ENCODE measurements at places on chromosomes 7 and 10.

DNA sequence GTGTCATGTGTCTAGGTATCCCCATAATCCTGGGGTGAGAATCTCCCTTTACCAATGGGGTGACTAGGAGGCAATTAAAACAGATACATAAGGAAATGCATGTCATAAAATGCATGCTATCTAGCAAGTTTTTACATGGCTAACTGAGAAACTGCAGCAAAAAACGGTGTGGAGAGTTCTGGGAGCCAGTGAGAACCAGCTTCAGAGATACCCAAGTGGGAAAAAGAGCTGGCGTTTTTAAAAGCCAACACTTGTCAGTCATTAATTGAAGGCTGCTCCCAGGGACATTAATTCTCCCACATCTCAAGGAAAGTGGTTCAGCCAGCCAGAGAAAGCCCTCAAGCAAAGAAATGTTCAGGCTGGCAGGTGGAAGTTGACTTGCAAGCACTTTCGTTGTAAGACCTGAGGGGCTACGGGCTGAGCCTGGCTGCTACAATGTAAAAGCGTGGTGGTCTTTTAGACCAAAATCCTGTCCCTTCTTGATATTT lies 28.1 kb downstream of the ST8SIA6 start:
- no peak for DNase-seq
- no peaks in the 10 kb centered on the region for H3K36me3 ChIP-seq
- peaks cover 58% of the 10 kb centered on the region for H3K4me1 ChIP-seq
- H3K27me3 ChIP-seq = peaks cover under 1% of the 10 kb centered on the region
- H3K27ac ChIP-seq = no peak overlapping the region
- H3K4me3 ChIP-seq = peak overlapping the region; percentile 58

- H3K27ac ChIP-seq = no peak overlapping the region
- H3K4me1 ChIP-seq = peaks cover 25% of the 10 kb centered on the region
- no peaks in the 10 kb centered on the region for H3K27me3 ChIP-seq
- H3K4me3 ChIP-seq = peak overlapping the region; percentile 68
Observed at GRCh38 chr10:79071396-79071923, 2.7 kb downstream of the ZMIZ1 start.

DNA sequence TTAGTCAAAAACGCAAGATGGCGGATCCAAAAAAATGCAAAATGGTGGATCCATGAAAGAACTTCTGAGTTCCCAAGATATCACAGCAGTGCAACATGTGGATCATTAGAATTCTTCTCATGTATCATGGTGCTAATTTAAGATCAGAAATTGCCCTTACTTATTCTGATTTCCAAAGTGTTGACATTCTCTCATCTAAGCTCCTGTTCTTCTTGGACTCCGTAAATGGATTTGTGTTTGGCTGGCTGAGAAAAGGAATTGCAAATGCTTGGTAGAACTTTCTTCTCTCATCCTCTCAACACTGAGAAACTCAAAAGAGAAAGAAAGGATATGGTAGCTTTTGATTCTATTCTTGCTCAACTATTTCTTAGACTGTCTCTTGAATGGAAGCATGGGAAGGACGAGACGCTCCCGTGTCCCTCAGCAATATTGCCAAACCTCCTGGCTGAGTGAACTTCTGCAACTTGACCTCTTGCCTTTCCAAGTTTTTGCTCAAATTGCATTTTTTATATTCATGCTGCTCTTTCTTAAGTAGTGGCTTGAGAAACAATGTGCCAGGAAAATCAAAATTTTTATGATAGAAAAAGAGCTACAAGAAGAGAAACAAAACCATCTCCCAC lies 44.7 kb downstream of the FRMD4A start:
- no peak for DNase-seq
- H3K4me1 ChIP-seq = no peaks in the 10 kb centered on the region
- H3K4me3 ChIP-seq = no peak overlapping the region
- no peaks in the 10 kb centered on the region for H3K36me3 ChIP-seq

DNA sequence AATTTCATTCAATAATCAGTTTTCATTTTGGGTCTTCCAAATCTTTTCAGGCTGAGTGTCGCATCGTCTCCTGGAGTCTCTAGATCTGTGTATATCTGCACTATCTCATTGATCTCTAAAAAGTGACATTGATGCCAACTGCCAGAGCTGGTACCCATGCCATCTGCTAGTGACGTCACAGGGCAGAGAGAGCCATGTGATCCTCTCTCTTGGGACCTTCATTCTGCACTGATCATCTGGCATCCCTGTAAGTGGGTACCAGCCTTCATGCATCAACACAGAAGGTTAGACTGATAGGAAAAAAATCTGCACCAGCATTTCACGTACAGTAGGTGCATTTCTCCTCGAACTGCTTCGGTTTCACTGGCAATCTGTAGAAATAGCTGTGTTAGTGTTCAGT lies at the start of gene NEUROD6:
Gene NEUROD6, minus strand, starts transcription at position 124 of the 400 bp plus-strand sequence. CDS start 1,458 bp downstream, outside the sequence.
- H3K4me3 ChIP-seq = no peak within 1 kb of the TSS
- H3K4me1 ChIP-seq = no peaks in the 10 kb centered on the region
- peaks cover under 1% of the 10 kb centered on the region for H3K27me3 ChIP-seq
- H3K36me3 ChIP-seq = no peaks in the 10 kb centered on the region

DNA sequence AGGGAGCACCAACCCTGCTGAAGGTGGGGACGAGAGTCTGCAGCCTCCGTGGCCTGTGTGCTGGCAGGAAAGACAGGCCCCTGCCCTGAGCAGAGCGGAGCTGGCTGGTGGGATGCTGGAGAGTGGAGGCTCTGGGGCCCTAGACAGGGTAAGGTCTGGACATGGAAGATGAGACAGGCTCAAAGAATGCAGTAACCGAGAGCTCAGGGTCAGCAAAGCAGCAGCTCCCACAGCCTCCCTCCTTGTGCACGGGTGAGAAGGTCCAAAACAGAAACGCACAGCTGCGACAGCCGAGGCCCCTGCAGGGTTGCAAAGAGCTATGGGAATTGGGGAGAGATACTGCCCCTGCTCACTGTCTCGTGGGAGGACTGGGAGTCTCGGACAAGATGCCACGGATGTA lies 80.5 kb downstream of the TNS3 start:
- no peaks in the 10 kb centered on the region for H3K36me3 ChIP-seq
- H3K4me3 ChIP-seq = no peak overlapping the region
- H3K27me3 ChIP-seq = no peaks in the 10 kb centered on the region
- no peak for DNase-seq
- H3K4me1 ChIP-seq = peaks cover 2% of the 10 kb centered on the region

DNA sequence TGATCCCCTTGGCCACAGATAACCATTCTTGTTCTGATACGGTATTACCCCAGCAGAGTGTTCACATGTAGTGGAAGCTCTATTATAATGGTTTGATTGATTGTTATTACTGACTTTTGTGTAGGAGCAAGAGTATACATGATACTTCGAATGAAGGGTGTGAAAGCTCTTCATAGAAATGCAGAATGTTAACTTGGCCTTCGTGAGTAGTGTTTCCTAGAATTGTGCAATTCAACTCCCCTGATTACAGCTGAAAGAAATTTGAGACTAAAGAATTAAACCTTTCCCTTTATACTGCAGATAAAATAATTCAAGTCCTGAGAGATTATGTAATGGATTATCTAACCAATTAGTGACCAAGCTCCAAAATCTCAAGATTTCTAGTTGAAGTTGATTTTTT lies 38.2 kb downstream of the MKLN1 start:
- H3K27me3 ChIP-seq = no peaks in the 10 kb centered on the region
- H3K4me3 ChIP-seq = peak overlapping the region; percentile 5

DNA sequence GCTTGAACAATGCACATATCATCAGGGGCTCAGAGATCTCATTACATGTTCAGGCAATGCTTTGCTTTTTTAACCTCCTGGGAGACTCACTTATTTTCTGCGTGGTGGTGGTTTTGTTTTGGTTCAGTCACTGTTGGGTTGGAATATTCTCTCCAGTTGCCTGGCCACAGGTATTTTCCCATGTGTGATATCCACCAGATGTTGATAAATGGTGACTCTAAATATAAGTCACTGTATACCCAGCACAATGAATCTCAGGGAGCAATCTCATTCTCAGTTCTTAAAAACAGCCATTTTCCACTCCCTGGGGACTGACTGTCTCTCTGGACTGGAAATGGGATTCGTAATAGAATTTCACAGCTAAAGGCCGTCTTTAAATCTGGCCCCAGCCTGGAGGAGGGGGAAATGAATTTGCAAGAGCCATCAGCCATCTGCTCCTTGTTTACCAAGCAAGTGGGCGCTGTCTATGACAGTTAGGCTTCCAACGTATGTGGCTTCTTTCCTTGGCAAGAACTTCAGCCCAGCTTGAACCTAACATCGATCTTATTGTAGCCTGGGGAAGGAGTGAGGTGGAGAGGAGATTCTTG lies 1106.2 kb downstream of the NRG3 start:
- no peak for DNase-seq
- no peak overlapping the region for H3K4me3 ChIP-seq
- H3K4me1 ChIP-seq = no peaks in the 10 kb centered on the region
- no peak overlapping the region for H3K27ac ChIP-seq
- H3K27me3 ChIP-seq = no peaks in the 10 kb centered on the region
- H3K36me3 ChIP-seq = no peaks in the 10 kb centered on the region

- H3K27ac ChIP-seq = peak overlapping the region; percentile 97
- no peak for DNase-seq
- H3K36me3 ChIP-seq = peaks cover 14% of the 10 kb centered on the region
- peak overlapping the region; percentile 88 for H3K4me3 ChIP-seq
Observed at GRCh38 chr7:114923403-114923713, 1.5 kb downstream of the MDFIC start.

- H3K27me3 ChIP-seq = peaks cover 6% of the 10 kb centered on the region
- H3K27ac ChIP-seq = no peak overlapping the region
- no peak overlapping the region for H3K4me3 ChIP-seq
- no peaks in the 10 kb centered on the region for H3K4me1 ChIP-seq
- DNase-seq = no peak
Observed at GRCh38 chr10:128624656-128625530, 498.7 kb upstream of the MKI67 start.

DNA sequence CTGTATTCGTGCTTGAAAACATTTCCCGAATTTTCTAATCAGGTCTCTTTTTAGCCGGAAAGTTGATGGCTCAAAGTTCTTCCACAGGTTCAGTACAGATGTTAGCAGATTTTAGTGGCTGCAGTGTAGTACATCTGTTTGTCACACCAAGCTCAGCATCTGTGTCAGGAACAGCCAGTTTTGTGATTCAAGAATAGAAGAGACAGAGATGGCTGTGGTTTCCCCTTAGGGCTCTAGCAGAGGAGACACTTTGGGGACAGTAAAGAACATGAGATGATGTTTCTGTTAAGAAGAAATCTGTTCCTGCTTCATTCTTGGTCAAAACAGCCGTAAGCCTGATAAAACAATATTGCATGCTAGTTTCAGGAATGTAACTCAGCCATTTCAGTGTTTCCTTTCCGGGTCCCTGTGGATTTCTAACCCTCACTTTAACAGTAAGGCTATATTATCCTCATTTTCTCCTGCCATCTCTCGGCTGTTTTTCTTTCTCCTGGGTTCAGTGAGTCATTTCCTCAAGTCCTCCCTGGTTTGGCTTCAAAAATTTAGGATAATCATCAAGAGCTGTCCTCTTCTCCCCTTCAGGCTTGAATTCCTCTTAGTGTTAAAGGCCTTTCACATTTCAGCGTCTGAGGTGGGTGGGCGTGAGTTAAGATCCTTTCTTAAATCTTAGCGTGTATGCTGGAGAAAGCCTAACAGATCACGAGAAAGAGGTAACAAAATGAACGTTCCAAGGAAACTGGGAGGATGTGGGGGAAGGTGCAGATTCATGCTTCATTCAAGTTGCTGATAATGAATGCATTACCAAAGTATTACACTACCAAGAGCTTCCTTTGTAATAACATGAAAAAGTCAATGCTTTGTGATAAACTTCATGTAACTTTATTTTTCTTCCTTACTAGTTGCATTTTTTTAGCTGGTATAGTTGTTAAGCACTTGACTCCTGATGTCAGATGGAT lies 37.1 kb upstream of the BICC1 start:
- no peak overlapping the region for H3K27ac ChIP-seq
- no peak overlapping the region for H3K4me3 ChIP-seq
- H3K36me3 ChIP-seq = no peaks in the 10 kb centered on the region
- DNase-seq = no peak

DNA sequence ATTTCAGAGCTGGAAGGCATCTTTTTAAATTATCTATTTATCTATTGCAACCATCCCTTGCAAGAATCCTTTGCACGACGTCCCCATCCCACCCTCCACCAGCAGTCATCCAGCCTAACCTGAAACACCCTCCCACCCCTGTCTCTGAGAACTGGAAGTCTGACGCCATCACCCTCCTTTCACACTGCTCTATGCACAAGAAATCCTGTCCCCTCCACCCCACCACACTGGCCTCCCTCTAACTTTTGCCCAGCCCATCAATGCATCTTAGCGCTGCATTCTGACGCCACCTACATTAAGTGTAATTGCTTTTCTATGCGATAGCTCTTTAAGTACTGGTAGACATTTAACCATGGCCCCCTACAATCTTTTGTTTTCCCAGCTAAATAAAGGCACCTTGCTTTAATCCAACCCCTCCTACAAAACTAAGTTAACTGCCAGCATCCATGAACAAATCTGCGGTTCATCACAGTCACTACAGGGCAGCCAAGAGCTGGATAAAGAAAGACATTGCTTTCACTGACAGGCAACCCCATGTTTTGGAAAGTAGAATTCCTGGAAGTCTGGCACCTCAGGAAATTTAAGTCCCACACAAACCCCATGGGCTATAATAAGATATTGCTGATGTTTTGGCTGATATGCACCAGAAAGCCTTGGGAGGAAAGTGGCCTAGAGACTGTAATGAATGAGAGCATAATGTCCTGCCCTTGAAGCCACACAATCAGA lies 128.0 kb downstream of the GLI3 start:
- no peak for DNase-seq
- H3K4me1 ChIP-seq = peaks cover 1% of the 10 kb centered on the region
- no peak overlapping the region for H3K4me3 ChIP-seq

DNA sequence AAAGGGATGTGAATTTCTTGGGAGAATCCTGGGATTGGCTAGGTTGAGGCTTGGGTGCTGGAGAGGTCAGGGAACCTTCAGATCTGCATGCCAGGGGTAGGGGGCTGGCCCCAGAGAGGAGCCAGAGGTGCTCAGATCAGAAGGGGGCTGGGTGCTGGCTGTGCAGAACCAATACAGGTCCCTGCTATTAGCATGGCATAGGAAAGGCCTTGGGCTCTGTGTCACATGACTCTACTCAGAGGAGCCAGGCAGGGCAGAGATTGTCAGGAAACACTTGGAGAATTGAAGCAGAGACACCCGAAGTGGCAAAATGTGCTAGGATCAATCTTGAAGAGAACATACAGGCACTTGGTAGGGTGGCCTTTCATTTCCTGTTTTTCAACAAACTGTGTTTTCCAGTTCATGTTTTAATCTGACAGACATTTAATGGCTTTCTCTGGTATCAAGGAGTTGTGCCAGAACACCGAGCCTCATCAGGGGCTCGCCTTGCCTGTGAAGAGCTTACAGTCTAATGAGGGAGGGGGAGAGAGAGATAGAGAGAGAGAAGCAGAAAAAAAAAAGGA lies 498.9 kb downstream of the RPS24 start:
- H3K4me3 ChIP-seq = no peak overlapping the region
- H3K27ac ChIP-seq = no peak overlapping the region
- peaks cover 2% of the 10 kb centered on the region for H3K36me3 ChIP-seq
- H3K27me3 ChIP-seq = peaks cover 18% of the 10 kb centered on the region
- no peak for DNase-seq
- no peaks in the 10 kb centered on the region for H3K4me1 ChIP-seq

- no peaks in the 10 kb centered on the region for H3K36me3 ChIP-seq
- no peak for DNase-seq
- H3K27ac ChIP-seq = no peak overlapping the region
- peaks cover 77% of the 10 kb centered on the region for H3K27me3 ChIP-seq
- peak overlapping the region; percentile 9 for H3K4me3 ChIP-seq
- H3K4me1 ChIP-seq = peaks cover 5% of the 10 kb centered on the region
Observed at GRCh38 chr10:89534826-89535166, 598 bp downstream of the SLC16A12 start.

- H3K4me1 ChIP-seq = no peaks in the 10 kb centered on the region
- H3K27me3 ChIP-seq = no peaks in the 10 kb centered on the region
- no peaks in the 10 kb centered on the region for H3K36me3 ChIP-seq
- no peak for DNase-seq
- H3K27ac ChIP-seq = no peak overlapping the region
Observed at GRCh38 chr7:40316176-40316575, 181.4 kb downstream of the SUGCT start.
